ENCODE measurements at places on chromosomes 5 and 9.

- no peak for DNase-seq
Observed at GRCh38 chr5:91643797-91644196, 260.7 kb upstream of the ARRDC3 start.

DNA sequence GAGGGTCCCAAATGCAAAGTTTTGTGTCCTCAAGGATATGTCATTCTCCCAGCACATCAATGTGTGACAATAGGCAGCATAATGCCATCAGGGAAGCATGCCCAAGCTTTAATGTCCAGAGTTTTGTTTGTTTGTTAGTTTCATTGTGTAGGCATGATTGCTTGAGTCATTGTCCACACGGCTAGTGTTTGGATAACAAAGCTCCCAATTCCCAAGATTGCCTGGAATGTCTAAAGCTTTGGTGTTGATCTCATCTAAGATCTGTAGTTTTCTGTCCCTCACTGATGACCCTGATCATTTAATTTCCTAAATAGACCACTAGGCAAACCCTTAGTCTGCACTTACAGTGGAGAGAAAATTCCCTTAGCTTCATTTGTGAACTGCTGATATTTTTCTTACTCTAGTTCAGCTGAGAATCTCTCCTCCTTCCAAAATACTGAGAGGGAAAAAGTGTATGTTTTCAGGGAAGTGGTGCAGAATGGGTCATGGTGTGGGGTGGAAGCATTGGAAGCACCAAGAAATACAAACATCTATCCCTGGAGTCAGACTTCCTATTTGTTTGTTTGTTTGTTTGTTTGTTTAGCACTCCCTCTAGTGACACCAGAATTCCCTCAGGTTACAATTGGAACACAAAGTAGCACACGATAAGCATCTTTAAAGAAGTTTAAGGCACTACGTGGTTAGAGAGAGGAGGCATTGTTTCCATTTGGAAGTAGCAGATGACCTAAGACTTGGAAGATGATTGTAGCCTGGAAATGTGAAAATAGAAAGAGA lies 127.1 kb downstream of the PRDM6 start:
- no peak for DNase-seq

GRCh38 chr9:108645520-108645919 lies 210.3 kb downstream of the ACTL7B start:
- no peak for DNase-seq

GRCh38 chr5:89030798-89031197 lies 147.8 kb upstream of the MEF2C start:
- no peak for DNase-seq

GRCh38 chr9:38352530-38353328 lies 39.8 kb upstream of the ALDH1B1 start:
- DNase-seq: no peak

DNA sequence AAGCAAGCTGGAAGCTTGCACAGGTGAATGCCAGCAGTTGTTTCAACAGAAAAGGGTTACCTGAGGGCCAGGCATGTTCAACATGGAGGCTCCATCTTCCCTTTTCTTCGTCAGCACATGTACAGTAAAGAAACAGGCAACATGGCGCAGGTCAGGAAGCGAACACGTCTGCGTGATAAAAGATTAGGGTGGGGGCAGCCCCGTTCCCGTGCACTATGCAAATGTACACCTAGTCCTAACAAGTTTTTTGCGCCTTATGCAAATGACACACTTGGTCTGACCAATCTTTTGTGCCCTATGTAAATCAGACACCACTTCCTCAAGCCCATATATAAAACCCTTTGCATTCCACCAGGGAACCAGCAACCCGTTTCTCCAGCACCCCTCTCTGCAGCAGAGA lies 452.1 kb upstream of the PTPRD start:
- no peak for DNase-seq

DNA sequence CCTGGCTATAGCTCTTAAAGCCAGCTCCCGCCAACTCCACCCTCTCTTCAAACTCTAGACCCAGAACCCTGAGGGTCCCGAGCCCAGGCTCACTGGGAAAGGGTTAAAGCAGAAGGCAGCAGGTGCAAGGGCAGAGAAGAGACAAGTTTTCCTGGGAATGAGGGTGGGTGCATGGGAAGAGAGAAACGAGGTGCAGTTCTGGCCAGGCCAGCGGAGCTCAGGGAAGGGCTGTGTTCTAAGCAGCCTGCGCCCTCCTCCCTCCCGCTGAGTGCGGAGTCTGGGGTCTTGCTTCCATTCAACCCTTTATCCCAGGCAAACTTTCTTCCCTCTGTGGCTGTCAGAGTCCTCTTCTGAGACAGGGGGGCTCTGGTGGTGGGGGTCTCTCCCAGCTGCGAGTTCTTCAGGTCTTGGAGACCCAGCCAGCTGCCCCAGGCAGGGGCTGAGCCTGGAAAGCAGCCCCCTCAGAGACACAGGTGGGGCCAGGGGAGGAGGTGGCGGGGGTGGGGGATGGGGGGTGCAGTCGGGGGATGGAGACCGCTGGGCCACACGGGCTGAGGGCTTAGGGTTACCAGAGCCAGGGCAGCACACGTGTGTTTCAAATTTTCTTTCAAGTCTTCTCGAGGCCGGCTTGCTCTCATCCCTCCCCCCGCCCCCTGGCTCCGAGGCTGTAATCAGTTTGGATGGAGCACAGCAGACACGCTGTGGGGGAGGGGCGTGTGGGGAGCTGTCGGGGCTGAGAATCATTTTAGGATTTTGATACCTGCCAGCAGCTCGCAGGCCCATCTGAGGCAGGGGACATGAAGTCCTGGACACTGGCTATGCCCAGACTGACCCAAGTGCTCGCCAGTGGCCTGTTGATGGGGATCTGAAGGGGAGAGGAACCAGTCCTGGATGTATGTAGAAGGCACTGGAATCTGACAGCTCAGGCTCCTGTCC lies 169.6 kb upstream of the SMIM23 start:
- DNase-seq: no peak

DNA sequence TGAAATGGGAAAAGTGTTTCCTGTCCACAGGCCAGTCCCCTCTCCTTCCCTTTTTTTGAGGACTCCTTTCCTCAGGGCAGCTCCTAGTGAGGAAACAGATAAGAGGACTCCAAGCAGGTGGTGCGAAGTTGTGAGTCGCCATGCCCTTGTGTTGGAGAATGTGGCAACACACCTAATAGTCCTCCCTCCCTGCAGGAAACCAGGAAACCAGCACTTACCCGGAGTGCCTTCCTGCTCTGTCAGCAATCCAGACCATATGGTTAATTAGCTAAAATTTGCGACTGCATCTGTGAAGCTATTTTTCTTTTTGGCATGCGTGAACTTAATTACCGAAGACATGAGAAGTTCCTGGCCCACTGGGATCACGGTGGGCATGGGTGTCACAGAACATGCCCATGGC lies 69.9 kb downstream of the TRIM32 start:
- no peak for DNase-seq

- no peak for DNase-seq
Observed at GRCh38 chr9:36760667-36761420, 188.1 kb downstream of the MELK start.

DNA sequence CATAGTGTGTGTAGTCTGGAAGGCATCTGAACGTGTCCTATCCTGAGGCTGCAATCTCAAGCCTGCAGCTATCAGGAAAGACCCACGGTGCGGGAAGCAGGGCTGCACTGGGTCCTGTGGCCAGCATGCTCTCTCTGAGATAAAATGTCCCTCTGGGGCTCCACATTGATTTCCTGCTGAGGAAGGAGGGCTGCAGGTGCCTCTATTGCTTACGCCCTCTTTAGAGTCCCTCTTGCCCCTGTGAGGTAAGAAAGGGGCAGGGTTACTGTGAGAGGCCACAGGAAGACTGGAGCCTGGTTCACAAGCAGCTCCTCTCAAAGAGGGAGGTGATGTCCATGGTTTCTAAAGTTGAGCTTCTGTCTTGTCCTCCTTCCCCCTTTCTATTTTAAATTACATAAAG lies 299.9 kb upstream of the RFX3 start:
- DNase-seq: no peak

DNA sequence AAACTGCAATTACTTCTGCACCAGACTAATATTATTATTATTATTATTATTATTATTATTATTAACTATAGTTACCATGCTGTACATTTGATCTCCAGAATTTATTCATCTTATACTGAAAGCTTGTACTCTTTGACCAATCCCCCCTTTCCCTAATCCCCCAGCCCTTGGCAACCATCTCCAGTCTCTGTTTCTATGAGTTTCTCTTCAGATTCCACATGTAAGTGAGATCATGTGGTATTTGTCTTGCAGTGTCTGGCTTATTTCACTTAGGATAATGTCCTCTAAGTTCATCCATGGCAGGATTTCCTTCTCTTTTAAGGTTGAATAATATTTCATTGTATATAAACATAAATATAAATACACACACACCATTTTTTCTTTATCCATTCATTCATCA lies 287.0 kb upstream of the DAB2 start:
- DNase-seq: no peak

GRCh38 chr9:14096258-14096922 lies 217.6 kb downstream of the NFIB start:
- no peak for DNase-seq

DNA sequence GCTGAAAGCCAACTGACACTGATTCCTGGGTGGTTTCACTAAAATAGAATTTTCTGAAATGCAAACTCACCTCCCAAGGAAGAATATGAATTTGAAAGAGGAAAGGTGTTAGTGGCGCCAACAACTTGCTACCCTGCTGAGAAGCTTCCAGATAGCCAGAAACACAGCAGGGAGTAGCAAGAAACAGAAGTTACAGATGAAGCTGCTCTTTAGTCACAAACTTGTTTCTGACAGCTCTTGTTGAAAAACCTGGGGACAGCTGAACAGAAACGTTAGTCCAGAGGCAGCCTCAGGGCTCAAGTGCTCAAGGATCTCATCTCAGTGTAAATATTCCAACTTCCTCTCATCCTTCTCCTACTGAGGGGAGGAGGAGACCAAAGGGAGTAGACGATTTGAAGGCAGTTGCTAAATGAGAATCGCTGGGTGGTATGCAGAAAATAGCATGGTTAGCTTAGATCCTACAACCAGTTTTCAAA lies 184.1 kb downstream of the PDE4D start:
- no peak for DNase-seq

GRCh38 chr5:158324236-158324635 lies 465.3 kb upstream of the CLINT1 start:
- DNase-seq: no peak

- no peak for DNase-seq
Observed at GRCh38 chr5:52895572-52896413, 93.4 kb upstream of the ITGA2 start.

GRCh38 chr5:77550406-77550805 lies 58.3 kb upstream of the WDR41 start:
- DNase-seq: no peak

DNA sequence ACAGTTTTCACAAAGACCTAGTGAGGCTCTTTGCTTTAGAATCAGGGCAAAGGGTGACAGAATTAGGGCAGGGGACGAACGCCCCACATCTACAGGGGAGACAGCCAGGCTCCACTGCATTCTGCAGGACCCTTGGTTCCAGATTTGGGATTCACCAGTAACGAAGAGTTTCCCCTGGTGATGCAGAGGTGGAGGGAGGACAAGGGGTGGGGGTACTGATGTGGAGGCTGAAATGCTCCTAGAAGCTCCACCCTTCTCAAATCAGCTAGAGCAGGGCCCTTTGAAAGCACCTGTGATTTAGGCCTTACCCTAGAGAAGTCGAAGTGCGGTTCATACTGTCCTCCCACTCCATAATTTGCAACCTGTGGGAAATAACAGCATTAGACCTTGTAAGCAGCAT lies 29.1 kb downstream of the P4HA2 start:
- DNase-seq: no peak
